ENCODE measurements at places on chromosomes 5 and 9. TPM values are rescaled to one million over a fixed set of nuclear protein-coding genes. Genes with fewer than 3 reads are reported as not detected.

- no peak for DNase-seq
Measured at GRCh38 chr5:8396246-8396645, 527.3 kb downstream of the MTRR start.

- no peak for DNase-seq
Measured at GRCh38 chr5:111548992-111549649, 36.8 kb upstream of the STARD4 start.

GRCh38 chr9:117697046-117697445 lies 7.2 kb upstream of the TLR4 start:
- DNase-seq: no peak

DNA sequence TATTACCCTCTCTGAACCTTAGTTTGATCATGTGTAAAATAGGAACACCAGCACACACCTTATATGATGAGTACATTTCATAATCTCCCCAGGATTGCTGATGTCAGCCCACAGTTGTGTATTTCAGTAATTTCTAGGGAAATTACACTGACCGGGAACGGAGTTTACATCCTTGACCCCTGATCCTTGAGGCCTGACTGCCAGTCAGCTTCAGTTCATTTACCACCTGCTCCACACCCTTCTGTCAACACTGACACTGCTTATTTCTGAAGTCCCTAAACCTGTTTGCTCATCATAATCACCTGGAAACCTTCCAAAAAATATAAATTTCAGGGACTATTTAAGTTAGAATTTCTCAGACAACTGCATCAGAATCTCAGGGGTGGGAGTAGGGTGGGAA lies 55.3 kb downstream of the ZNF622 start:
- DNase-seq: no peak

DNA sequence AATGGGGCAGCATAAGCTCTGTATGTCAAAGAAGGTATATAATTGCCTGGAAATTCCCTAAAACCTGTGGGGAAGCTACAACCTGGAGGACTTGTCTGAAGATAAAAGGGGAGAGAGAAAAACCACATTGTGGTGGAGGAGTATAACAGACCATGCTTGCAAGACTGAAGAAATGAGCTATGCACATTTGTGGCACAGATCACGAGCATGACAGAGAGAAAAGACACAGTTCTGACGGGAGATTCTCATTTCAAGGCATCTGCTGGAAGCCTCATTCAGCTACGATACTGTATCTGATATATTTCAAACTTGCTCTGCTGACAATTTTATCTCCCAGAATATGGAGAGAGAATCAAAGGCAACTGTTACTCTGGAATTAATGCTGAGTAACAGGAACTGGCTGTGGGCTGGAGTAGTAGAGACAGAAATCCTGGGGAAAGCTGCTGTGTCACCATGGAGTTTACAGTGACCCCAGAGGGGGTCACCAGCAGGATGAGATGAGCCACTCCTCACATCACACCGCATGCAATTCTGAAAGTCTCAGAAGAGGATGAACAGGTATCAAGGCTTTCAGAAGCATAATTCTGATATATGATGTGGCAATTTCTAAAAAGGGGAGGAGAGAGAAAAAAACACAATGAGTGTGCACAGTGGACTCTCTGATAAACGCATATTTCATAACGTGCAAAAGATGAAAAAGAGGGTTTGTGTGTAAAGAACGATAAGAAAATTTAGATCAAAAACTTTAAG lies 528.8 kb downstream of the IRX1 start:
- no peak for DNase-seq

RARS1 gene
- polyA plus RNA-seq: 31.0 TPM

C5orf52 gene
- polyA plus RNA-seq: not detected

CFAP90 gene
- polyA plus RNA-seq: not detected

BTNL8 gene
- polyA plus RNA-seq: not detected

- no peak for DNase-seq
Measured at GRCh38 chr5:109155625-109156024, 254.1 kb downstream of the PJA2 start.

DNA sequence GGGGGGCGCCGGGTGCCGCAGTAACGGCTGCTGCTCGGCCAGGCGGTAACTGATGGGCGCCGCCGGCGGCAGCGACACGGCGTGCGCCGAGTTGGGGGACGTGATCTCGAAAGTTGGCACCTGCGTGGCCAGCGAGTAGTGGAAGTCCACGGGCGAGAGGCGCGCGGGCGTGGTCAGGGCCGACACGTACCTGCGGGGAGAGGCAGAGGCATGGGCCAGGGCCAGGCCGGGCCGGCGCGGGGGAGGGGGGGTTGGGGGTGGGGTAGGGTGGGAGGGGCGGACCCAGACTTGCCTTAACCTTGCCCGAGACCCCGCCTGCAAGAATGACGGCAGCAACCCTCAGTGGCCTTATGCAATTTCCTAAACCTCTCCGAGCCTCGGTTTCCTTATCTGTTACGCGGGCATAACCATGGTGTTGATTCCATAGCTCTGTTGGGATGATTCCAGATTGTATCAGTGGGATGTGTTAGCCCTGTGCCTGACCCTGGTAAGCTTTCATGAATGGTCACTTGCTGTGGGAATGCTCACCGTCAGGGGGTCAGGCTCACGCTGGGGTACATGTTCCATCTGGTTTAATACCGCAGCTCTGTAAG lies 53.0 kb downstream of the PSD2 start:
- no peak for DNase-seq

GRCh38 chr5:79546782-79547428 lies 33.0 kb upstream of the HOMER1 start:
- no peak for DNase-seq

- DNase-seq: no peak
Measured at GRCh38 chr5:170235876-170236864, 3.4 kb downstream of the C5orf58 start.

- no peak for DNase-seq
Measured at GRCh38 chr5:97044052-97044451, 98.4 kb downstream of the LIX1 start.

TAL2 gene
- polyA plus RNA-seq: not detected

- no peak for DNase-seq
Measured at GRCh38 chr5:137902408-137903133, 13.3 kb downstream of the PKD2L2 start.

DNA sequence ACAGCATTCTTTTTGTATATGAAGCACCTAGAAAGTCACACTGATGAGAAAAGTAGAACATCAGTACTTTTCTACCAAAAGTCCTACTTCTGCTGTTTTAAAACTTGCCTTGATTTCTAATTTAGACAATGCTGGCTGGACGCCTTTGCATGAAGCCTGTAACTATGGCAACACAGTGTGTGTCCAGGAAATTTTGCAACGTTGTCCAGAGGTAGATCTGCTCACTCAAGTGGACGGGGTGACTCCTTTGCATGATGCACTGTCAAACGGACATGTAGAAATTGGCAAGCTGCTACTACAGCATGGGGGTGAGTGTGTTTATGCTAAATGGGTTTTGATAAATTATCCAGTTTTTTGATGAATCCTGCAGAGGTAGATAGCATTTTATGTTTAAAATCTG lies 73.5 kb downstream of the SLF1 start:
- DNase-seq: no peak

PAEP gene
- not detected for polyA plus RNA-seq

DNA sequence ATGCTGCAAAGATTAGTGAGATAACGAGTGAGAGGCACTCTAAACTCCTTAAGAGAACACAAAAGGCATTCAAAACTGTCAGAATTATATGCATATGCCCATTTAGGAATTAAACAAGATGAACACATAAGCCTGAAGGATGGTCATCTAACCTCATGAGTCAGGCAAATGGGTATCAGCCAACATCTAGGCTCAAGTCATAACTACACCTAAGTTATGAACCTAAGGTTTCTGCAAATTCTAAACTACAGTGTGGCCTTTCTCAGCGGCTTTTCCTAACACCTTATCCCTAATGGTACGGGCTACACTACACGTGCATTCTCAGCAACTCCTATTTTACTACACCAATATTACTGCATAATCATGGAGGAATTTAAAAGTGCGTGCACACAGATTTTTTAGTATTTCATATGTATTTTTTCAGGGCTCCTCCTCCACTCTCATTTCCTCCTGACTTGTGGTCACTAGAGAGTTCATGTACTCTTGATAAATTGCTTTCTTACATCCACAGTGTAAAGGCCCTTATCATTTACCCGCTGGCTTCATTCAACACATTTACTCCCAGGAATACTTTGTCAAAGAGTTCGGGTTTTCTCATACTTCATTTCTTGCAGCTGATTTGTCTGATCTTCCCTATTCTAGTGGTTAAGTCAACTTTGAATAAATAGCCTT lies 316.5 kb downstream of the BNC2 start:
- no peak for DNase-seq

GGTA1 gene
- not detected for polyA plus RNA-seq

WNK2 gene
- not detected for polyA plus RNA-seq

SCGB3A2 gene
- polyA plus RNA-seq: not detected

- peak; percentile 65 for DNase-seq
Measured at GRCh38 chr5:81425569-81425968, 31.6 kb upstream of the ACOT12 start.

DNA sequence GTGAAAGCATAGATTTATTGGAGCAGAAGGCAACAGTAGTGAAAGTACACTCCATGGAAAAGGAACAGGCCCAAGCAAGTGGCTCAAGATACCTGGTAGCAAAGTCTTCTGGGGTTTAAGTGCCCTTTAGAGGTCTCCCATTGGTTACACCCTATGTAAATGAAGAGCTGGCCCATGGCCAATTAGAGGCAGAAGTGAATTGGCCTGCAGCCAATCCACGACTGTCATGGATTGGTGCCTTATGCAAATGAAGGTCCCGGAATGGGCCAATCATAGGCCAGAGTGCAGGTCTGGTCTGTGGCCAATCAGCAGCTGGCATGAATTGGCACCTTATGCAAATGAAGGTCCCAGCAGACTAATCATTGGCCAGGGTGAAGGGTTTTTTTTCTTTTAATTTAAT lies 64.2 kb upstream of the PCSK5 start:
- no peak for DNase-seq

- DNase-seq: no peak
Measured at GRCh38 chr5:39113354-39113953, 39.3 kb upstream of the RICTOR start.

GRCh38 chr5:139658501-139658927 lies 10.4 kb downstream of the CXXC5 start:
- no peak for DNase-seq

- no peak for DNase-seq
Measured at GRCh38 chr9:24602693-24603352, 57.1 kb upstream of the IZUMO3 start.

DNA sequence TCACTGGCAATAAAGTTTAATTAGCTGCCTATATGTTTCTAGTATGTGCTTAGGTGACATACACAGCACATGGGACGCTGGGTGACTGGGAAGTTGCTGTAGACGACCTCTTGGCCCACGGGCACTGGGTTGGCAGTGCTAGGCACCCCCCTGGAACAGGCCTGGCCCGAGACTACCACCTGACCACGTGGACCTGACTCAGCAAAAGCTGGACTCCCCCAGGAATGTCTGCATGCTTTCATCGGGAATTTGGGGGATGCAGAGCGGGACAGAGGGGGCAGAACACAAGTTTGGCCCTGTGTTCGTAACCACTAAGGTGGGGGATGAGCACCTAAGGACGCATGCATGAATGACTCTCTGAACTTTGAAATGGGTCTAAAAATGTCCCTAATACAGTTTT lies 16.6 kb upstream of the INPP5E start:
- DNase-seq: no peak

ARID3C gene
- polyA plus RNA-seq: not detected
